Stimulated activated CD4-positive, alpha-beta T cell treated with anti-CD3 and anti-CD28 coated beads, Interleukin-4, amount 100 ng/mL, for 48 hours (primary cell): ENCODE measurements at places on chromosomes 6 and 20.

- DNase-seq, result no peak
Measured at GRCh38 chr6:161414707-161415106, 140.8 kb upstream of the AGPAT4 start.

DNA sequence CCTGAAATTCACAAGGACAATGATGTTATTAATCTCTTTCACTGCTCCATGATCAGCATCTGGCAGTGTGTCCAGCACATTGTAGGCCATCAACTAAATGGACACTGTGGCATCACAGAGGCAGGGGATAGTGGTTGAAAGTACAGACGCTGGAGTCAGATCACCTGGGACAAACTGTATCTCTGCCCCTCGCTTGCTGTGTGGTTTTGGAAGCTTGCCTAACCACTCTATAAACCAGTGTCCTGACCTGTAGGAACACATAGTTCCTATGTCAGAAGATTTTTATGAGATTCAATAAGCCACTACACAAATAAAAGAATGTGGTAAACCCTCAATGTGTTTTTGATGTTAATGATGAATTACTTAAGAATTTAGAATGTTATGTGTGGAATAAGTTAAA, 219.3 kb upstream of the RNF217 start:
- DNase-seq, result no peak

DNA sequence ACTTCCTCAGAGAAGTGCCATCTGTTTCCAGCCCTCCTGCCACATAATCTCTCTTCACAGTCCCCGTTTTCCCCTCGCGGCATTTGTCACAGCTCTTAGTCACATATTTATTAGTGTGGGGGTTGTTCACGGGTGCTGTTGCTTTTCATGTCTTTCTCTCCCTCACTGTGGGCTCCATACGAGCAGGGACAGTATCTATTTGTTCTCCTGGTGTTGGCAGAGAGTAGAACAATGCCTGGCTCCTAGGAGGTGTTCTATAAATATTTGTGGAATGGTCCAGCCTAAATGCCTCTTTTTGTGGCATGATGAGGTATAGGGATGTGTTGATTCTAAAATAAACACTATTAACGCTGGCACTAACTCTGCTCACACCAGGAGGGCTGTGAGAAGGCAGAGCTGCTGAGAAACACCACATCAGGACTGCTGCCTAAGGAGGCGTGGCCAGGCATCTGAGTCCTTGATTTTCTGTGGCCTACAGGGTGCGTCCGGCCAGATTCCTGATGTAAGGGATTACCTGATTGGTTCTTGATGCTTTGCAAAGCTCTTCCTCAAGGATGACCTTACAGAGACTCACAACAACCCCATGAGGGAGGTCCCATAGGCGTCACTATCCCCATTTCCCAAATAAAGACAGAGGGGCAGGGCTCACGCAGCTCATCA, 219.8 kb upstream of the ARID1B start:
- no peak for DNase-seq

DNA sequence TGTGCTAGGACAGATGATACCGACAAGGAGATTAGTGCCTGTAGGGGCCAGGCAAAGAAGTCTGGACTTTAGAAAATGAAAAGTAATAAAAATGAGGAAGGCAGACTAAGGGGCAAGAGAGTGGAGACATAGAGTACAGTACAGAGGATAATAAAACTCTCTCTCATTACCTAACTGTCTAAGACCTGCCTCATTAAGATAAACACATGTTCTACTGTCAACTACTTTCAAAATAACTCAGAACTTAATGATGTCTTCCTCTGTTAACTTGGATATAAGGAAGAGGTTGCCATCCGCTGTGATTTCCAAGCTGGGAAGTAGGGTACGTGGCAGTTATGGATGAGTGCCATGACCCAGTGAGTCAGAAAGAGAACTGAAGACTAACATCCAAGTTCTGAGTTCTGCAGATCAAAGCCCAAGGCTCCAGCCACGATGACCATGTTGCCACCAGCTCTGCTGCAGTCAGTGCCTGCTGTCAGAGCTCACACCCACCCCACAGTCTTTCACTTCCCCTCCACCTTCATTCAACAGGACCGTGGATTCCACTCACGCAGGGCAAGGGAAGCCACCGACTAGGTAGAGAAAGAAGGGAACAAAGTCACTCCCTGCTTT, 81.8 kb downstream of the KIF16B start:
- no peak for DNase-seq

DNA sequence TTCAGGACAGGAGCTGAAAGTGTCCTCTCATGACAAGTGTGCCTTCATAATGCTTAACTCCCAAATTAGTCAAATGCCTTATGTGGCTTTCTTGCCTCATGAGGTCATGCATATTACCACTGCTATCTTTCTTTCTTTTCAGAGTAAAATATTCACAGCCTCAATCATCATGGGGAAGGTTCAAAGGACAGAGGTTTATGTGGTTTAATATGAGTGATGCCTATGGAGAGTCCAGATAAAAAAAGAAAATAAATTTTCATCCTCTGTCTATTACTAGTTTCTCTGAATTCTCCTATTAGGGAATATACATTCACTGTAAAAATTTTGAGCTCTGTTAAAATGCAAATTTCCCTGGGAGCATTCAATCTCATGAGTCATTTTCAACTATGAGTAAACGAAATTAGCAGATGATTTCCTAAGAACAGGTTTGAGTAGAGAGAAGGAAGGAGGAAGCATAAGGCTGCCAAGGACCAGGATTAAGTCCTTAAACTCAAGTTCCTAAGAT, 396.9 kb upstream of the ADGRB3 start:
- DNase-seq, result no peak

GRCh38 chr20:62487118-62487517, 11.3 kb upstream of the GATA5 start:
- no peak for DNase-seq
